ENCODE measurements at places on chromosomes 3 and 15.

DNA sequence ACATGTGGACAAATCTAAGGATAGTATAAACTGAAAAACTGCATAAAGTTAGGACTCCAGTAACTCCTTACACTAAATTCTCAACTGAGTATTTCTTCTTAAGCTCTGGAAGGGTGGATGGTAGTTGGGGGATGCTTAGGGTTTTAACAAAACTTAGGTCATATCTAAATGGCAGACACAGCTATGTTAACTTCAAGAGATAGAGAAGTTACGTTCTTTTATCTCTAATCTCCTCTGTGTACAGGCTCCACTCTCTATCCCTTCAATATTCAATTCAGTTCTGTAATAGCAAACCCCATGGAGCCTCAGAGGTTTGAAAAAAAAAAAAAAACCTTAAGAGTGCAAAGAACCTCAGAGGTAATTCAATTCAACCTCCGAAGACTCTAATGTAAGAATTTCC, 3.1 kb downstream of the CMTM6 start:
- DNase-seq = no peak

GRCh38 chr3:100634493-100635272, 25.3 kb downstream of the ADGRG7 start:
- no peak for DNase-seq

DNA sequence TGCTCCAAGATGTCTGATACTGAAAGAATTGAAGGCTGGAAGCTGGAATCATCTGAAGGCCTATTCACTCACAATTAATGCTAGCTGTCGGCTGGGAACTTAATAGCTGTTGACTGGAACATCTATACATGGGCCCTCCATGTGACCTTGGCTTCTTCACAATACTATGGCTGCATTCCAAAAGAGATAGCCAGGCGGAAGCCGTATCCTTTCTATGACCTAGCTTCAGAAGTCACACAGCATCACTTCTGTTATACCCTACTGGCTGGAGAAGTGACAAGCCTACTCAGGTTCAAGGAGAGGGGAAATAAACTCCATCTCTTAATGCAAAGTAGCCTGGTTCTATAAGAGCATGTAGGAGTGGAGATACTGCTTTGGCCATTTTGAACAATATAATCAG, 50.9 kb upstream of the SPRED1 start:
- DNase-seq = no peak

DNA sequence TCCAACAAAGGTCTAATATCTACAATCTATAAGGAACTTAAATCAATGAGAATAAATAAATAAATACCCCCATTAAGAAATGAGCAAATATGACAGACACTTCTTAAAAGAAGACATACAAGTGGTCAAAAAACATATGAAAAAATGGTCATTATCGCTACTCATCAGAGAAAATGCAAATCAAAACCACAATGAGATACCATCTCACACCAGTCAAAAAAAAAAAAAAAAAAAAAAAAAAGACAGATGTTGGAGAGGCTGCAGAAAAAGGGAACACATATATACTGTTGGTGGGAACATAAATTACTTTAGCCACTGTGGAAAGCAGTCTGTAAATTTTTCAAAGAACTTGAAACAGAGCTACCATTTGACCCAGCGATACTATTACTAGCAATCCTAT, 31.6 kb upstream of the OR5H6 start:
- DNase-seq = no peak

DNA sequence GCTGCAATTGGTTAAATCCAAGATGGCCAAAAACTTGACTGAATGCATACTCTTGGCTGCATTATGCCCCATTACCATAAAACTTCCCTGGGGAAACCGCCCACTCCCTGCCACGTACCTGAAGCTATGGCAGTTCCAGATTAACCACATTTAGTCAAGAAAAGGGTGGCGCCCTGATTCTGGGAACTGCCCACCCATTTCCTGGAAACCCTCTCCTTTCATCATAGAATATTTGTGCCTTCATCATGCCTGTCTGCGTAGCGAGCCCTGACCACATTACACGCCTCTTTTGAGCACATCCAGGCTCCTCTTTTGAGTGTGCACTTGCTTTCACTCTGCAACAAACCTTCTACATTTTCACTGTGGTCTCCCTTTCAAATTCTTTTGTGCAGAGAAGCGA, 5.2 kb downstream of the LINS1 start:
- no peak for DNase-seq

DNA sequence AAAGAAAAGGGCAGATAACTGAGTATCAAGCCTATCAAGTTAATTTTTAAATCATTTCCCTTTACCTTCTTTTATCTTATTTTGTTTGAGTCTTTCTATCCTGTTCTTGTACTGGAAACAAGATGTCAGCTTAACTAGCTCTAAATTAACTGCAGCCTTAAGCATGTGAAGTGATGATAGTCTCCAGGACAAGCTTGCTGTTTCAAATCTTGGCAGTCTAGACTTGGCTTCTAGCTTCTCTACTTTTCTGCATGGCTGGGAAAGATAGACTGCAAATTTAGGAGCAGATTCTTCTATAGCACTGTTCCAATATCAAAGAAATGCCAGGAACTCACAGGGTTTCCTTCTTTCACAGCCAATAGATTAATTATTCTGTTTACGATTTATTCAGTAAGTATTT, 1034.4 kb downstream of the TUSC7 start:
- DNase-seq = no peak

DNA sequence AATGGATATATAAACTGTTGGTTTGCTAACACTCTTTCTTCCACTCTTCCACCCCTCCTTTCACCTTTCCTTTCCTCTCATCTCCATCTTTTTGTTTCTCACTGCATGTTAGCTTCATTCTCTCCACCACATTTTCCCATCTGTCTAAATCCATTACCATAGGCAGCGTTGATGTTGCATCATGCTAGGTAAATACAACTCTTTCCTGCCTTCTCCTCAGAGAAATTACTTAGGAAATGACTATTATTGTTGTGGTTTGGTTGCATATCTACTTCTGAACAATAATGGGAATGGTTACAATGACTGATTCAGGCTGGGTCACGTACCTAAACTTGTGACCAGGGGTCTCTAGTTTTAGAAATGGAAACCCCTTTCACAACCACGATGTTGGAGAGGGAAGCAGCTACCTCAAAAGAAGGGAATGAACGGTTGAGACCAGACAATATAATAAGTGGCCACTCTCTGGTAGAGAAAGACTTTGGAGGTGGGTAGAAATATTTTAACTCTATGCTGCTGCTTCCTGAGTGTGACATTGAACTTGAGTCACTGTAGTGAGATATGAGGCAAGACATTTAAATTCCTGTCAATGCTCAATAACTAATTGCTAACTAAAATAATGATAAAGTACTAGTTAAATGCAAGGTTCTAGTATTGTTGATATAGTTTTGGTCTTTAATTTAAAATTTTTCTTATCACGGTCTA, 314.1 kb upstream of the TGFBR2 start:
- no peak for DNase-seq

DNA sequence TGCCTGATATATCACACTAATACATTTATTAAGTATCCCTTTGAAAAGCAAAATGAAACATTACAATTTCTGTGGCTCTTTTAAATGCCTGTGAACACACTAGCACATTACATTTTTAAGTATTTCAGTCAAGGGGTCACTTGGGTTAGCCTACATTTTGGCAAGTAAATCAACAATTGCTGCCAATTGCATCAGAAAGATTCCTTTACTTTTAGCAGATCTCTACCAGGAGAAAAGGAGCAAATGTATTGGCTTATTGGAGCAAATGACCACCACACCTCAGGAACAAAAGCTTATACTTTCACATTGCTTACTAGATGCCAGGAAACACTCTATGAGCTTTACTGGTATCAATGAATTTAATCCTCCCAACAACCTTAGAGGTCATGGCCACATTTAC, 947.1 kb downstream of the FHIT start:
- DNase-seq = no peak

GRCh38 chr15:40782609-40783227, 12.9 kb downstream of the C15orf62 start:
- DNase-seq = no peak

DNA sequence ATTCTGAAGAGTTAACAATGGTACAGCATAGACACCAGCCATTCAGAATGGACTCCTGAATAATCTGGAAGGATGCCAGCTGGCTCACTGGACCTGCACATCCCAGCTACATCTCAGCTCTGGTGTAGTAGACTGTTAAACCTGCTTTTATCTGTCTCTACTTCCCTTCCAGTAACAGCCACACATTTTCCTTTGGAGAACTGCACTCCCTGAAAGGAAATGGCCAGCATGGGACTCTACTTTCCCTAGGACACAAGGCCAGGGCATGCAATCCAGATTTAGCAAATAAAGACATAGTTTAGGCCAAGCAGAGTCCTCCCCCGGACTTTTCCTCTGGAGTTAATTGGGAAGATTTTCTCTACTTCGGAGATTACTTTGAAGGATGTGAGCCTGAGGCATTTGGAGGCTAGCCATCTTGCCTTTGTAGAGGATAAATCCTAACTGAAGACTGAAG, 82.7 kb upstream of the TCF12 start:
- no peak for DNase-seq

GRCh38 chr3:149299938-149300801, 33.3 kb downstream of the TM4SF18 start:
- no peak for DNase-seq

DNA sequence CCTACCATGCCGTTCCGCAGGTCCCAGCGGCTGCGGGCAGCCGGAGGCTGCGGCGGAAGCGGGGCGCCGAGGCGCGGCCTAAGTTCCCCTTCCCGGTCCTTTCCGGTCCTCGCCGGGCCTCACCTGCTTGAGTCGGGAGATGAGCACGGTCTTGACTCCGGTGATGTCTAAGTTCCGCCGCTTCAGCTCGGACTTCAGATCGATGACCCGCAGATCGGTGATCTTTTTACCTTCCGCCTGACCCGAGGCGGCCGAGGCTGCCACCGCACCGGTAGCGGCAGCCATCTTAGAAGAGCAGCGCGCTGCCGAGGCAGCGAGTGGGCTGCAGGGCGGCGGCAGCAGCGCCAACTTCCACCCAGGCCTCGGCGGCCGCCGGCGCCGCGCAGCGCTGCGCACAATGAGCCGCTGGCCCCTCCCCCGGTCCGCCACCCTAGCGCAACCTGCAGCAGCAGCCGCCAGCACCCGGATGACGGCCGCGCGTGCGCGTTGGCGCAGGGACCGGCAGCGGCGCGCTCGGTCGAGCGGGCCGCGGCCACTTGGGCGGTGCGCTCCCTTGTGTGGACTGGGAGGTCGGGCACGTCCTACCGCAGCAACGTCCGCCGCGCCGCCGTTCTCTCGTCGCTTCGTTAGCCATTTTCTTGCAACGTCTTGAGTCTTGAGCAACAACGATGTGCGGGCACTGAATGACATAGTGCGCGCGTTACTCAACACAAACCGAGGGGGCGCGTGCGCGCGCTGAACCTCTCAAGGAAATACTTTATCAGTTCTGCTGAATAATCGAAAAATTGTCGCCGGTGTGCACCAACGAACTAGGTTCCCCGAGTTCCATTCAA, at the start of gene SLTM:
Gene SLTM, minus strand, starts transcription at position 399 of the 833 bp plus-strand sequence. Its CDS starts 114 bp downstream, at position 285.
- DNase-seq = peak; percentile 82

- no peak for DNase-seq
Measured at GRCh38 chr3:187305881-187306280, 14.3 kb upstream of the MASP1 start.

GRCh38 chr3:34102288-34102687, 303.9 kb downstream of the PDCD6IP start:
- DNase-seq = no peak

- DNase-seq = no peak
Measured at GRCh38 chr3:39651993-39652739, 157.2 kb upstream of the MYRIP start.

DNA sequence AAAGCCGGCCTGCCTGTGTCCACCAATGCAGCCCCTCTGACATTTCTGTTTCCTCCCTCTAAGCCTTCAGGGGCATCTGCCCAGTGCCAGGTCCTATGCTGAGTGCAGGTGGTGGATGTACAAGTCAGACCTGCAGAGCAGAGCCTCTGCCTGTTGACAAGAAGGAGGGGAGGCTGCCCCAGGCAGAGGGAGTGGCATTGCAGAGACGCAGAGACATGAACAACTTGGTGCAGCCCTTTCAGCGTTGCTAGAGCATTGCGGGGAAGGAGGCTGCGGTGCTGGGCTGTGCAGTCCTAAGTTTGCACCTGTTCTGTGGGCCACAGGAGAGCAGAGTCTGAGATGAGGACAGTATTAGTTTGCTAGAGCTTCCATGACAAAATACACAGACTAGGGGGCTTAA, 65.2 kb downstream of the LSM3 start:
- DNase-seq = no peak

- DNase-seq = no peak
Measured at GRCh38 chr3:29275309-29275708, 5.6 kb upstream of the RBMS3 start.

DNA sequence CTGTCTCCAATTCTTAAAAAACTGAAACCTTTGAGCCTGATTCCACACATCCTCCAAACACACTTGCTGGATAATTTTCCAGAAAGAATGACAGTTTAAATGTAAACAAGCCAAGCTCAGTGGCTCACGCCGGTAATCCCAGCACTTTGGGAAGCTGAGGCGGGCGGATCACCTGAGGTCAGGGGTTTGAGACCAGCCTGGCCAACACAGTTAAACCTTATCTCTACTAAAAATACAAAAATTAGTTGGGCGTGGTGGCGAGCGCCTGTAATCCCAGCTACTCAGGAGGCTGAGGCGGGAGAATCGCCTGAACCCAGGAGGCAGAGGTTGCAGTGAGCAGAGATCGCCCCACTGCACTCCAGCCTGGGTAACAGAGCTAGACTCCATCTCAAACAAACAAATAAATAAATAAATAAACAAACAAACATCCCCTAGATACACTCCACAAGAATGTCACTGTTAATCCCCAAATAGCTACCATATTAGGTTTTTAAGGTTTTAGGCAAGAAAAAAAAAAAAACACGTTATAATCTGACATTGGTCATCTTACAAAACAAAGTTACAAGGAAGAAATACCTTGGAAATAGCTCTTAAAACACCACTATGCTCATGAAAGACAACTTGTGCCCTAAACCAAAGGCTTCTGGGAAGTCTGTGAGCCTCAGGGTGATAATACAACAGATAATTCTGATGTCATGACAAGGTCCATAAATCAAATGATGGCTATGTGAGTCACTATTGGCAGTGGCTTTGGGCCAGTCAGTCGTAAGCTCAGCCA, 13.2 kb downstream of the TNIK start:
- no peak for DNase-seq
